ENCODE measurements at places on chromosomes 2 and 18.

DNA sequence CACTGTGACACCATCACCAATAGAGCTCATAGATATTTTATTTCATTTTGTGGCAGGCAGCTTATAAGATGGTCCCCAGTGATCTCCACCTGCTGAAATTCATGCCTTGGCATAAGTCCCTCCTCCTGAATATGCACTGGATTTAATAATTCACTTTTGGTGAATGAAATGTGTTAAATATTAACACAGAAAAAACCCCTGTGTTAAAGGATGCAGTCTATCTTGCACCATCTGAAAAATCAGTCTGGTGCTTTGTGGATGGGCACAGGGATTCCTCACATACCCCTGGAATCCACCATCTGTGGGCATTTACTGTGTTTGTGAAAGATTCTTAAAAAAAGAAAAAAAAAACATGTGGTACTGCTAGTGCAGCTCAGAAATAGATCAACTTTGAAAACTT is 26.1 kb upstream of the WIPF1 start:
- no peak for DNase-seq

DNA sequence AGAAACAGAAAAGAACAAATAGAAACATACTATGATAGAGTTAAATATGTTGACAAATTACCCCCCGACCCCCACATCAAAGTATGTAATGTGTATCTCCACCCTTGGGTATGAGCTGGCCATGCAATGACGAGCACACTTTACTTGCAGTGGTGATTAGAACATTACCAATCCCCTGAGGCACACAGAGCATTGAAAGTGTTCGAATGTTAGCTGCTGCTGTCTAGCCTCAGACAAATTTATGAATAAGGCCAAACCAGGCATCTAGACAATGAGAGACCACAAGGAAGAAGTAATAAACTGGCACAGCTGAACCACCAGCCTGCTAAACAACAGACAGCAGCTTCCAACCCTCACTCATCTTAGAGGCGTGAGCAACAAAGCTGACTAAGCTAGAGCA is 380.5 kb downstream of the DSEL start:
- DNase-seq: no peak

- DNase-seq: no peak
These were observed 134.7 kb downstream of the VIT start for GRCh38 chr2:36831185-36831584.

DNA sequence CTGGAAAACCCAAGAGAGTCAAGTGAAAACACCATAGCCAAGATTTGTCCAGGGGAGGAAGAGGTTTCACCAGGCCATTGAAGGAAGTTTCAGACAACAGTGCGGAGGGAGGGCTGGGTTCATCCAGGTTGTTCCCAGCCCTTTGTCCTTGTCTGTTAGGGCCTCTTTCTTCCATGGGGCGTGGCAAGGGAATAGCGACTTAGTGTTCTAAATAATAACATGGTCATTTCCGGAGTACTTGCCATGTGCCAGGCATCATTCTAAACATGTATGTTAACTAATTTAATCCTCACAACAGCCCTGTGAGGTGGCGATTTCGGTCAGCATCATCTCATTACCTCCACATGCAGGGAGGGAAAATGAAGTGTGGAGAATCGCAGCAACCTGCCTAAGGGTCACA is 77.3 kb downstream of the TCF7L1 start:
- no peak for DNase-seq

- no peak for DNase-seq
These were observed 48.0 kb downstream of the ROCK2 start for GRCh38 chr2:11296401-11296800.

DNA sequence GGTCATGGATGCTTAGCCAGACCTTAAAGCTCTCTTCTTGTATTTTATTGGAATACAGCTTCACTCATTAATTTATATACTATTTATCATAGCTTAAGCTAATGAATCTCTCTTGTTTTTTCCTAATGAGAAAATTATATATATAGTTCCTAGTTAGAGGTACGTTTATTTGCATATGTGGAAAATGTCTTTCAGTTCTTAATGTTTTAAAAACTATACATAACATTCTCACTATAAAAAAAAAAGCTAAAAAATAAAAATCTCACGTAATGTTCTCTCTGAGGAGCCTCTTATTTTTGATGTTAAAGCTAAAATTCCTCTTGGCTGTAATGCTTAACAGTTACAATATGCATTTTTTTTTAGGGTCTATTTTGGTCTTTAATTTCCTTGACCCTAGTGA is 16.6 kb downstream of the UGP2 start:
- no peak for DNase-seq

- DNase-seq: no peak
These were observed 263.4 kb upstream of the MEIS1 start for GRCh38 chr2:66171530-66171929.

DNA sequence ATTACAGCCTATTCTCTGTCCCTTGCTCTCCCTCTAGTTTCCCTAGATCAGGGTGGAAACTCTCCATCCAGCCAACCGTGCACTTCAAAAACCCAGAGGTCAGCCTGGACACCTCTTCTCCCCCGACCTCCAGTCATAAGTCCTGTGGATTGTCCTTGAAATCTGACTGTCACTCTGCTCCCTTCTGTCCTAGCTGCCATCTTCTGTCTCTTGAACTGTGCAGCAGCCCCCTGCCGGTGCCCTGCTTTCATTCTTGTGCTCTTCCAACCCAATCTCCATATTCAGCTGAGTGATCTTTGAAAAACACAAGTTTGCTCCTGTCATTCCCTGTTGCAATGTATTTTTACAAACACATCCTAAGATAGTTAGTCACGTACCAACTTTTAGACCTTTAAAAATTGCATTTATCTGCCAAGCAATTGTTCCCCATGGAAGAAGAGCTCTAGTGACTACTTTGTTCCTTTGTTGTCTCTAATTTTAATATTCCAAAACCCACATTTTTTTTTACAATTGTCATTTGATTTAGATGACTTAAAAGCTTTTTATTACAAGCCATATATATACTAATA is 254.3 kb downstream of the CAMKMT start:
- no peak for DNase-seq

DNA sequence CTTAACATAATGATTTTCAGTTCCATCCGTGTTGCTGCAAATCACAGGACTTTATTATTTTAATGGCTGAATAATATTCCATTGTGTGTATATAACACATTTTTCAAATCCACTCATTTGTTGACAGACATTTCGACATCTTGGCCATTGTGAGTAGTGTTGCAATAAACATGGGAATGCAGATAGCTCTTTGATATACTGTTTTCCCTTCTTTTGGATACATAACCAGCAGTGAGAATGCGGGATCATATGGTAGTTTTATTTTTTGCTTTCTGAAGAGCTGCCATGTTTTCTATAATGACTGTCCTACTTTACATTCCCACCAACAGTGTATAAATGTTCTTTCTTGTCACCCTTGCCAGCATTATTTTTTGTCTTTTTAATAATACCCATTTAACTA is 420.3 kb upstream of the CHAC2 start:
- DNase-seq: no peak

- DNase-seq: no peak
These were observed 208.3 kb upstream of the HDAC4 start for GRCh38 chr2:239609162-239609561.

- no peak for DNase-seq
These were observed 61.2 kb upstream of the RBBP8 start for GRCh38 chr18:22871809-22872525.

GRCh38 chr2:15746703-15747550 is 155.3 kb downstream of the DDX1 start:
- no peak for DNase-seq

DNA sequence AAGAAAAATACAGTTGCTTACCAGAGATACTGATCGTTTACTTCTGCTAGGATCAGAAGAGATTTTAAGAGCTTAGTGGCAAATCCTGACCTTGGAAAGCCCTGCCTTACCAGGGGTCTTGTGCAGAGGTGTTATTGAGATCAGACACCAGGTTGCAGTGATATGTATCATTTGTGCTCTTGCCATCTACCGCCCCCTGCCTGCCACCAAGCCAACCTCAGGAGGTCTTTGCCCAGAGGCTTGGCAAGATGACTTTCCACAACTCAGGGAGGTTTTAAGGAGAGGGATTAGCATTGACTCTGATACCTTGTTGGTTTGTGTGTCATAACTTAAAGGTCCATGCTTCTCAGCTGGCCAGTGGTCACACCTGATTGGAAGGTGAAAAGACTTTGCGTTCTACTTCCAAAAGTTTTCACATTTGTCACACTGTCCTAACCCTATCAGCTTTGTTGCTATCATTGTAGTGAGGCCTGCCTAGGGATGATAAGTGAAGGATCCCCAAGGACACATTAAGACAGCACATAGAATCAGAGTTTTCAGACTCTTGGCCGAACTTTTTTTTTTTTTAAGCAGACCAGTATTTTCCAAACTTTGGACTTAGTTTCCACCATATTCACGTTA is 46.2 kb upstream of the MGAT5 start:
- no peak for DNase-seq

GRCh38 chr2:73007991-73008765 is 63.3 kb downstream of the SFXN5 start:
- DNase-seq: no peak

- no peak for DNase-seq
These were observed 130.2 kb downstream of the DTNA start for GRCh38 chr18:34840256-34840826.

- DNase-seq: no peak
These were observed 62.6 kb upstream of the ZNF397 start for GRCh38 chr18:35178260-35178659.

DNA sequence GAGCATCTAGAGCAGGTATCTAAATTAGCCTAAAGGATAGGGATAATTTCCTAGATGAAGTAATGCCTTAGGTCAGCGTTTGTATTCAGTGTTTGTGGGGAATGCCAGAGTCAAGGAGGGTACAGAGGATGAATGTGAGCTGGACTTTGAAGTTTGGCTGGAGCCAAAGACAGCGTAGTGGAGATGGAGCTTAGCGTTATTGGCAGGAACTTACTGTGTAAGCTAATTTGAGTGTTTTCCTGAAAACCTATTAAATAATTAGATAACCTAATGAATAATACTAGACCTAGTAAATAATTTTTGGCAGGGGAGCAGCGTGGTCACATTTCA is 4.2 kb downstream of the RNF138 start:
- no peak for DNase-seq

- DNase-seq: no peak
These were observed 55.9 kb upstream of the SP3 start for GRCh38 chr2:174020926-174021662.

GRCh38 chr2:88176352-88176984 is 6.3 kb downstream of the THNSL2 start:
- DNase-seq: peak; percentile 72
